ENCODE measurements at places on chromosomes 3 and 15.

DNA sequence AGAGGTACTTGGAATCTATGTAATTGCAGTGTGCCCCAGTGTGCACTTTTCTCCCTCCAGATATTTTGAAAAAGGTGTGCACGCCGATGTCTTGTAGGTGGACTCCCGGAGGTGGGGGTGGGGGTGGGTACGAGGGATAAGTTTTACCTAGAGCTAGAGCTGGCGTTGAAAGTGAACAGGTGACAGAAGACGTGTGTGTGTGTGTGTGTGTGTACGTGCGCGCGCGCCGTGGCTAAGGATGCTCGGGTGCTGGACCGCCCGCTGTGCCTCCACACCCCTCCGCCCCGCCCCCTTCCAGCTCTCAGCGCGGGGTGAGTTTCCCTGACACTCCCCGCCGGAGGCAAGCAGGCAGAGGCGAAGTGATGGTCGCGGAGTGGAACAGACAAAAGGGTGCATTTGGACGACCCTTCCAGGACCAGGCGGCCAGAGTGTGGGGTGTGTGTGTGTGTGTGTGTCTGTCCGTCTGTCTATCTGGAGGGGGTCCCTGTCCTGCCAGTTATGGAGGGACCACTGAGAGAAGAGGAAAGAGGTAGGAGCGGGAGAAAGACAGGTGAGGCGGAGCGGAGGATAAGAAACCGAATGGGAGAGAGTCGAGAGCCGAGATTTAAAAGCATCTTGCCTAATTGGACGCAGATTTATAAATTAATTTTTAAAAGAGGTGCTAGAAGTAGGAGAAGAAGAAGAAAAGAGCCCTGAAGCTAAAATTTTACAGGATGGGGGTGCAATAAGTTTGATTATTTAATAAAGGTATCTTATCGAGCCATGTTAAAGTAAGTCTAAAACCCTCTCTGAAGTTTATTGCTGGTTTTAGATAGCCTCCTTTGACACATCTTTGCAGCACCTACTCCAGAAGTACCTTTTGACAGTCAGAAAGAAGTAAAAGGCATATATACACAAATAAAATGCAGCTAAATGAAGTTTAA lies 335.8 kb upstream of the THRB start:
- DNase-seq: no peak

DNA sequence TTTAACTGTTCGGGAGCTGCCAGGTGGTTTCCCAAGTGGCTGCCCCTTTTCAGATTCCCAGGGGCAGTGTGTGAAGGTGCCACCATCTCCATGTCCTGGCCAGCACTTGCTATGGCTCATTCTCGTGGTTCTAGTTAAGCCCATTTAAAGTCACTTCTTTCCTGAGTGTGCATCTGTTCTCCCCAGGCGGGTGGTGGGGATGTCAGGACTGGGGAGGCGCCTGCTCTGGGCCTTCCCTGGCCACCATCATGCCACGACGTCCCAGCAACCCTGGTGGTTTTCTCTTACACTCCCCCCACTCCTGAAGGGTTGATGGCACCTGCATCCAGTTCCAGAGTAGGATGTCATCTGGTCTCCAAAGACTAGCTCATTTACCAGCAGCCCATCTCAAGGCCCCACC lies 56.8 kb upstream of the TAMM41 start:
- DNase-seq: no peak

DNA sequence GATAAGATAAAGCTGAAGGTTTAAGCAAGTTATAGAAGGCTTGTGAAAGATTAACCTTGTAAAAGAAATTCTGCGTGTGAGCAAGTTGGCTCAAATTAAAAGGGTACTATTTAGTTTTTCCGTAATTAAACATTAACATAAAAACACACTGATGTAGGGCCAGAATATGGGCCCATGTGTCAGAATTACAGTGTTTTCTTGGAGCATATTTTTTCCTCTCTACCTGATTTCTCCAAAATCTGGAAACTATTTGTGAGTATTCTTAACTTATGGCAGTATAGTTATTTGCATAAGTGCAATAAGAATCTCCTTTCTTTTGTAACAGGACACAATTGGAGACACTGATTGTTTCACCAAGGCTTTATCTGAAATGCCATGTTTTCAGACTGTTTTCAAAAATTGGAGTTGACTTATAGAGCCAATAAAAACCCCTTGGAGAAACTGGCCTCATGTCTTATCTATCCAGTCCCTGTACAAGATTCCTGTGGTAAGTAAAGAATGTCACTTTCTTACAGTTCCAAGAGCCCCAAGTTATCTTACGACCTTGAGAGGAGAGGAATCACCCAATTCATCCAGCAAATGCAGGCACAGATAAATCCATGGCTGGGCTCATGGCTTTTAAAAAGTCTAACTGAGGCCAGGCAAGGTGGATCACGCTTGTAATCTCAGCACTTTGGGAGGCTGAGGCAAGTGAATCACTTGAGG lies 47.8 kb upstream of the P2RY1 start:
- no peak for DNase-seq

- DNase-seq: peak; percentile 86
These were observed 79.1 kb upstream of the MEF2A start for GRCh38 chr15:99486371-99487336.

DNA sequence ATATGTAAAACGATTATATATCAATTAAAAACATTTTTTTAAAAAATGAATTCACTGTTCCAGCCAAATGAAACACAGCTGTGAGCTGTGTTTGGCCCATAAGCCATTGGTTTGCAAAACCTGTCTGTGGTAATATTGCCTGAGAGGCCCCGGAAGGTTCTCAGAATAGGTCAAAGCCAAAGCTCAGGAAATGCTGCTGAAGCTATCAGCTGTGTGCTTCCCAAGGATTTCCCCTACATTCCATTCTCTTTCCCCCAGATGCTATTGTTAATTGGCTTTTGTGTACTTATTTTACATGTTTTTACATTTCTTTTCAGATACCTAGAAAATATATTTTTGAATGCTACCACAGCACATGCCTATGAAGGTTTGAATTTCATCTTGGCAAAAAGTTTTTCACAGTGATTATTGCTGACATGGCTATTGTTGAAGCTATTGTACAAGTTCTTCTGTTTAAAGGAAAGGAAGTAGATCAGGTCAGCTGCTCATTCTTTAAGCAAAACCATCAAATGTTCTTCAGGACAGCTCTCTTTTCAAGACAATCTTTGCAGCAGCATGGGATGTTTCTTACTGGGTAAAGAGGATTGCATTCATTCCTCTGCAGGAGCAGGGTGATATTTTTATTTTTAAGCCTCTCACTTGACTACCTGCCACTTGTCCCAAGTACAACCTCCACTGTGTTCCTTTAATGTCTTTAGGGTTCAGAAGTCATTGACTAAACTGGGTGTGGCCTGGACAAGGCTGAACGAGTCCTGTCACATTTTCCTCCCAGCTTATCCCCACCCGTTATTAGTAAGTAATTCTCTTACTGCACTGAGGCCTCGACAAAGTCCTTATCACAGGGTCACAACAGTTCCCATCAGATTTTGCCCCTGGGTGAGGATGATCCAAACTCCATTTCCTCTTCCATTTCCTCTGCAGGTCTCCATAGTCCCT lies 26.3 kb upstream of the BNC1 start:
- no peak for DNase-seq

DNA sequence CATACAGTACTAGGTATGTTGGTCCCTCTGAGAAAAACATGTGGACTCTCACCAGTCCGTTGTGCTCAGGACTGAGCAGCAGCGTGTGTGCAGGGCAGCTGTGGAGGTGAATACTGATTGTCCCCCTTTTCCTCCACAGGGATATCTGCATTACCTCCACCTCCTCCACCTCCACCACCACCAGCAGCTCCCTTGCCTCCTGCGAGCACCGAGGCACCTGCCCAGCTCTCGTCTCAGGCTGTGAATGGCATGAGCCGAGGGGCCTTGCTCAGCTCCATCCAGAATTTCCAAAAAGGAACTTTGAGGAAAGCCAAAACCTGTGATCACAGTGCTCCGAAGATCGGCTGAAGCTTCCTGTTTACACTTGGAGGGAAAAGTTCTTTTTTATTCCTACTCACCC lies 9.0 kb downstream of the PDHB start:
- no peak for DNase-seq

- no peak for DNase-seq
These were observed 2.3 kb upstream of the SOX14 start for GRCh38 chr3:137761563-137762503.
